ENCODE measurements at places on chromosomes 5 and 9.

- no peak for DNase-seq
These were observed 26.6 kb downstream of the POC5 start for GRCh38 chr5:75690669-75691068.

GRCh38 chr5:179322071-179323025 is 22.9 kb downstream of the ADAMTS2 start:
- DNase-seq: no peak

- DNase-seq: no peak
These were observed 86.3 kb upstream of the TAF11L2 start for GRCh38 chr5:17411436-17412402.

DNA sequence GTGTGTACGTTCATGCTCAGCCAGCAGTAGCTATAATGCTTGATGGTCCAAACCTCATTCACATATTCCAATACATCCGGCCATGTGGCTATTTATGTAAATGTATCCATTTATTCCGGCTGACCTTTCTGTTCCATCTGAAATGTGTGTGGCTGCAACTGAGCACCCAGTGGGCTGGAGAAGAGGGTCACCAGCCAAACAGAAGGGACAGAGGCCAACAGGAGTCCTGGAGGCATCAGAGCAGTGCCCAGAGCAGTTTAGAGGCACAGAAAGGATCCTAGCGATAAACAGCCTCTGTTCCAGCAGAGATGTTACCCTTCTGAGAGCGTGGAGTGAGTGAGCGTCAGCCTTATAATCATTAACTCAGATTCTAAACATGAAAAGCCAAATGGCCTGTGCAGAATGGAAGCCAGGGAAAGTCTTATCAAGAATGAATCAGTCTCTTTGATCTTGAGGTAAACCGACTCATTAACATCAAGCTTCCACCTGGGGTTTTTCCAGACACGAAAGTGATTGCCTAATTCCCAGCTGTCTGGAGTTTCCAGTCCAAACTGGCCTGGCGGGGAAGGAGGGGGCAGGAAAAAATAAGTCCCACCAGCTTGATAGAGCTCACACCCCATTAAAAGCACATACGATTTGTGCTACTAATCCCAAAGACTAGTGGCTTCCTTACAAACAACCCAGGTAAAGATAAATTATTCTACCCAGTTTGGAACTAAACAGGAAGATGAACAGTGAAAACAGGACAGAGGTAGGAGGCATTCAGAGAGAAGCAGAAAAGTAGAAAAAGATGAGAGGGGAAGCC is 55.7 kb downstream of the SUSD1 start:
- no peak for DNase-seq

DNA sequence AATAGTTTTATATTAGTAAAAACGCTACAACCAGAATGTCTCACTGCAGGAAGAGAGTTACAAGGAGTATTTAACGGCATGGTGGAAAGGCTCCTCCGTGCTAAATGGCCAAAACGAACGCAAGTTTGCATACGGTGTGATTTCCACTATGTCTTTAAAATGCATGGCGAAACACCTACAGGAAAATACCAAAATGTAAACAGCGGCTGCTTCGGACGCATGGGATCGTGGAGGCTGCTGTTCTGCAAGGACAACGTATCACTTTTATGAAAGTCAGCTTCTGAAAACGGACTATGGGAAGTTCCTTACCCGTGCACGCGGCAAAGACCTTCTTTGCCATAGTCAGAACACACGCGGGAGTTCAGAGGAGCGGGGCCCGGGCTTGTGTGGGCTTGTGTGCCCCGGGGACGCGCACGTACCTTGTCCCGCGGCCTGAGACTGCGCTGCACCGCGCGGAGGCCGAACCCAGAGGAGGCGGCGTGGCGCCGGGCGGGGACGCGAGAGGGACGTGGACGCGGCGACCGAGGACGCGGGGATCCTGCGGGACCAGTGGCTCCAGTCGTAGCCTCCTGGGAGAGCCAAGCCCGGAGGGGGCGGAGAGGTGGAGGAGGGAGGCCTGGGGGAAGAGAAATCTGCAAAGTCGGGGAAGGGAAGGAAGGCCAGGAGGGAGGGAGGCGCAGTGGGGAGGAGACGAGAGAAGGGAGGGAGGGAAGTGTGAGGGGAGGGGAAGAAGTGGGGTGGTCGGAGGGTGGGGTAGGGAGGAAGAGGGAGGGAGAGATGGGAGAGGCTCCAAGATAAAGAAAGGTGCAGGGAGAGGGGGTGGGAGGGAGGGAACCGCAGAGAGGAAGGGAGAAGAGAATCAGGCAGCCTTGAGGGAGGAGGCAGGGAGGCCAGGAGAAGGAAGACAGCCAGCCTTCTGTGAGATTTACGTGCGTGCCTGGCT is at the start of gene CMBL:
TSS of gene CMBL (minus strand) at position 697 of the 943 bp plus-strand sequence. CDS start 17,140 bp downstream, outside the sequence.
- peak; percentile 10 for DNase-seq

GRCh38 chr9:133122605-133122934 is 1.5 kb upstream of the RALGDS start:
- no peak for DNase-seq

DNA sequence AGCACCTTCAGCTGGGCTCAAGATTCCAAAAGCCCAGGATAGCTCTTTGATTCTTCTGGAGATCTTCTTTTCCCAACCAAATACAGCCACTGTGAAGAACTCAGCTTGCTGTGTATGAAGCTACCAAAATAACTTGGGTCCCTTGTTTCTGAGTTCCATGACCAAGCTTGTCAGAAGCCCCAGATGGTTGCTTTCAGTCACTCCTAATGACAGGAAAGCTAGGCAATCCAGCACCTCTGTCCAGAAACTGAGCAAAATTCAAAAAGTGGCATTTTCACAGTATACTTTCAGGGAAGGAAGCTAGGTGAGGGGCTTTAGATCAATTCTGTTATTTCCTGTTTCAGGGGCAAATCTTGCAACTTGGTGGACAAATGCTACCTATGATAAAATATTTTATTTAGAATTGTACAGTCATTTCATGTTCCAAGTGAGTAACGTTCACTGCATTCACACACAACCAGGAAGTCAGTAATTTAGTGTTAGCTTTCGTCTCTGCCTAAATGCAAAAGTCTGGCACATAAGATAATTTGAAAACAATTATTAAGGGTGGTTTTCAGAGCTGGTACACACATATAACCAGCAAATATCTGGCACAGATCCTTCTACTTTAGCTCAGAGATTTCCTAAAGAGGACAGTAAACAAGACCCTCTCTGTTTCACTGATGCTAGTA is 330.1 kb downstream of the GLIS3 start:
- DNase-seq: no peak

- DNase-seq: peak; percentile 22
These were observed at the start of gene DAB2 for GRCh38 chr5:39424736-39425637. TSS of gene DAB2 (minus strand) at chr5:39424980. CDS start at chr5:39394320, 30,660 bp downstream.

DNA sequence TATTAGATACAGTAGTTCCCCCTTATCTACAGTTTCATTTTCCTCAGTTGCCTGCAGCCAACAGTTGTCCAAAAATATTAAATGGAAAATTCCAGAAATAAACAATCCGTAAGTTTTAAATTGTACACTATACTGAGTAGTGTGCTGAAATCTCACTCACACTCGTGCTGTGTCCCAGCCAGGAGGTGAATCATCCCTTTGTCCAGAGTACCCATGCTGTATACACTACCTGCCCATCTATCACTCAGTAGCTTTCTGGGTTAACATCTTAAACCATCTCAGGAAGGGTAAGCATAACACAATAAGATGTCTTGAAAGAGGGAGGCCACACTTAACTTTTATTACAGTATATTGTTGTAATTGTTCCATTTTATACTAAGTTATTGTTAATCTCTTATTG is 31.7 kb upstream of the DNAH5 start:
- no peak for DNase-seq

- no peak for DNase-seq
These were observed 128.0 kb upstream of the IL12B start for GRCh38 chr5:159458217-159458711.

DNA sequence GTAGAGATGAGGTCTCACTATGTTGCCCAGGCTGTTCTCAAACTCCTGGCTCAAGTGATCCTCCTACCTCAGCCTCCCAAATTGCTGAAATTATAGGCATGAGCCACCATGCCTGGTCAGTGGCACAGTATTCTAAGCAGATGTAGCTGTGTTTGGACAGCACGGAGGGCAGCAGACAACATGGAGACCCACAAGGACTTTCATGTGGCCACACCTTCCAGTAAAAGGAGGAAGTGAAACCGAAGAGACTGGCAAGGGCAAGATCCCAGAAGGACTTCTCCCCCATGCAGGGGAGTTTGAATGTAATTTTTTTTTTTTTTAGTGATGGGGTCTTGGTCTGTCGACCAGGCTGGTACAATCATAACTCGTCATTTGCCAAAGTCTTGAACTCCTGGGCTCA is 172.2 kb downstream of the TRPM3 start:
- DNase-seq: no peak

- no peak for DNase-seq
These were observed 4.6 kb upstream of the SLC25A48 start for GRCh38 chr5:135829681-135830383.

DNA sequence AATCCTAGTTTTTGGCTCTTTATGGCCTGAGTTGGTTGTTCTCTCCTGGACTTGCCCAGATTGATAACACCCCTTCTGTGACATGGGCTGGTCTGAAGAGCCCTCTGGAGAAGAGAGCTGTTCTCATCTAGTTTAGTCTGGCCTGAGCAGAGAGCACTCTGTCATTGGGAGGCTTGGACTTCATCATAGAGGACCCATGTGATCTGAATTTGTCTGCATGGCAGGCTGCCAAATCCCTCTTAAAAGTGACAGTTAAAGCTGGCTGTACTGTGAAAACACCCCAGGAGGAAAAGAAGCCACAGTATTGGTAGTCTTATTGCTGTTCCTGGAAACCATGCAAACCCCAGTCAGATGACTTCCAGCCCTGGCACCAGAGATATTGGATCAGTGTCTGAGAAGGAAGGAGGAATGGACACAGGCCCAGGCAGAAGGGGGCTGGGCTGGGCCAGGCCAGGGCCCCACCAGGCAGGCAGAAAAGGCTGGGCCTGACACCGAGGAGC is 3.7 kb upstream of the WDR31 start:
- DNase-seq: no peak

GRCh38 chr5:6361101-6361500 is 17.2 kb downstream of the MED10 start:
- DNase-seq: no peak

GRCh38 chr9:134676886-134677285 is 35.3 kb downstream of the COL5A1 start:
- no peak for DNase-seq

- DNase-seq: no peak
These were observed 943.8 kb downstream of the NR2F1-AS1 start for GRCh38 chr5:92637247-92637646.

- no peak for DNase-seq
These were observed 212.7 kb downstream of the CHSY3 start for GRCh38 chr5:130116972-130117371.

DNA sequence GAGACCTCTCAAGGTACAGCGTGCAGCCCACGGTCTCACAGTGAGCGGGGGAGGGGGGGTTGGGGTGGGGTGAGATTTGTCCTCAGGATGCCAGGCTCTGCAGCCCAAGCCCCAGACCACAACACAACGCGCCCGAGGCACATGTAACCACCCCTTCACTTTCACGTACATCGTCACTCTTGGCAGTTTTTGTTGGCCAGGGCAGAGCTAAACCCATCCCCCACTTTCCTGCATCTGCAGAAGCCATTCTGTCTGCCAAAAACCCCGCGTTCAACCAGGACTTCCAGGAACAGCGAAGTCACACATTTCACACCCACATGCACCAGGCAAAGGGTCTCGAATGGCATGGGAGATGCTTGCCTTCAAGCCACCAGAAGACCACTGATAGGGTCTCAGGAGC is 9.4 kb upstream of the SMIM23 start:
- no peak for DNase-seq

- DNase-seq: no peak
These were observed 86.7 kb upstream of the NFIB start for GRCh38 chr9:14400658-14400995.

- DNase-seq: no peak
These were observed 9.5 kb downstream of the IRX2 start for GRCh38 chr5:2741956-2742355.

DNA sequence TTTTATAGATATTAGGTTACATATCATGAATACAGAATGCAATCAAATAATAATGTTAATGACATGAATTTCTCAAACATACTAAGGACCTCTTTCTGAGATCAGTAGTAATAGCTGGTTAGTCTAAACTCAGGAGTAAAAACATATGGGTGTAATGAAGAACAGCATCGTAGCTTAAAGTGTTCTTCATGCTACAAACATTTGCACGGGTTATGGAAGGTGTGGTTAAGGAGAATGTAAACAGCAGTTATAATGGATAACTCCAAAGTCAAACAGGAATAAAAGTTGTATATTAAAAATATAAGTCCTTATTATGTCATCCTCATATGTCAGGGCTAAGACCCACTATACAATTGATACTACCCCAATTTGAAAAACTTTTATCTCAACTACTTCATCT is 112.5 kb downstream of the RICTOR start:
- no peak for DNase-seq

GRCh38 chr9:91803970-91804752 is 145.9 kb downstream of the ROR2 start:
- DNase-seq: no peak

- no peak for DNase-seq
These were observed 7.5 kb downstream of the DCTN4 start for GRCh38 chr5:150751096-150751891.

DNA sequence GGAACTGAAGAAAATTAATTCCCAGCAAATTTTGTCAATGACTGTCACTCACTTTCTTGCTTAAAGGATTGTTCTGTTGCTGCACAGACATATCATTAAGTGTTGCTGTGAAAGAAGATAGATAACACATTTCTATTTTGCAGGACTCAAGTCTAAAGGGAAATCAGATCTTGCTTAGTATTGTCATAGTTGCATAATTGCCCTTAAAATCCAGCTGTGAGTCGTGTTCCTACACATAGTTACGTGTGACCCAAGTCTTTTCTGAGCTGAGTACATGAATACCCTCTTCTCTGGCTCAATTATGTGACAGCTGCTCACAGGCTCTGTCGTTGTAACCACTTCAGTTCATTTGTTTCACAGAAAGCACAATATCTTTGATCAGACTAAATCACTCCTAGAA is 390.8 kb downstream of the DTWD2 start:
- no peak for DNase-seq

GRCh38 chr9:4066120-4066519 is 233.7 kb downstream of the GLIS3 start:
- DNase-seq: no peak

- no peak for DNase-seq
These were observed 124.3 kb downstream of the STK32A start for GRCh38 chr5:147359101-147359500.

DNA sequence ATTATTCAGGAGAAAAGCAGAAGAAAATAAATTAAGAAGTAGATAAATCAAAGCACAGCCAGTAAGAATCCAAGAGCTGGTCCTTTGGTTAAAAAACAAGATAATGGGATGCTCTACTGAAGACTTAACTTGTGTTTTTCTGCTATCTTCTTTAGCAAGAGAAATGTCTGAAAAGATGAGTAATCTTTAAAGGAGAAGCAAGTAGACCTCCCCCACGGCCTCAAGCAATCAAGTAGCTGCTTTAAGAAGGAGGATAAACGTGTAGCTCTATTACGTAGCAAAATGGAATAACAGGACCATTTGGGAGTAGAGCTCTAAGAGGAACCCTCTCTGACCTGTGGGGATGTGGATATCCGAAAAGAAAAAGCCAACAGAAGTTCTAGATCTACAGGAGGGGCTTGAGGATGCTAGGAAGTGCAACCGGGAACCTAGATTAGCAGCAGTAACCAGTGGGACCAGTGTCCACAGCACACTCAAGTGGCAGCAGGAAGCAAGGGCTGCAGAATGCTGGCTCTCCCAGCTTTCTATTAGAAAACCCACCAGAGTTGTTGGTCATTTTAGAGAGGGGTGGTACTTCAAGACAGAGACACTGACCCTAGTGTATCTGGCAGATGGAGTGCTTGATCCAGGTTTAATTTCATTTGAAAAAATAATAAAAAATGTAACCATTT is 185.4 kb downstream of the GABBR2 start:
- no peak for DNase-seq

Measured in activated gamma-delta T cell (primary cell).